AML-193 (cell line): ENCODE measurements at places on chromosomes 4 and X.

DNA sequence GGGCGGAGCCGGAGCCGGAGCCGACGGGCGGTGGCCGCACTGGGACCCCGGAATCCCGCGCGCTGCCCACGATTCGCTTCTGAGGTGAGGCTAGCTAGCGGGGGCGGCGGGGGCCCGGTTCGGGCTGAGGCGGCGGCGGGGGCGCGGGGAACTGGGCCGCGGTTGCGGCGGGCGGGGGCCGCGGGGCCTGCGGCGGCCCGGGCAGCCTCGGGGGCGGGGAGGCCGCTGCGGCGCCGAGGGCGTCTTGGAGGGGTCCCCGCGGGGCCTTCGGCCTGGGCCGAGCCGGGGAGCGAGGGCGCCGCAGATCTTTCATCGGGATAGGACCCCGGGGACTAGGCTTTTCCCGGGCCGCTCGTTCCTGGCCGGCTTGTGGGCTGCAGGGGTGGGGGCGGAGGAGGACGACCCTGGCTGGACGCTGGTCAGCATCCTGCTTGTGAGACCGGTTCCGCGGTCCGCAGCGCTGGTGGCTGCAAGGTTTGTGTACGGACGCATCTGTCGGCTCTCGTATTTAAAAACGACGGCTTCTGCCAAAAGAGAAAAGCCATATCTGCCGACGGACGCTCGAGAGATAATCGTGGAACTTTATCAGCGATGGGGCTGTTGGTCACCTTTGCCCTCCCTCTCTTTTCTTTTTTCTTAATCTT lies 419 bp downstream of the ADD1 start:
- no peak for DNase-seq

DNA sequence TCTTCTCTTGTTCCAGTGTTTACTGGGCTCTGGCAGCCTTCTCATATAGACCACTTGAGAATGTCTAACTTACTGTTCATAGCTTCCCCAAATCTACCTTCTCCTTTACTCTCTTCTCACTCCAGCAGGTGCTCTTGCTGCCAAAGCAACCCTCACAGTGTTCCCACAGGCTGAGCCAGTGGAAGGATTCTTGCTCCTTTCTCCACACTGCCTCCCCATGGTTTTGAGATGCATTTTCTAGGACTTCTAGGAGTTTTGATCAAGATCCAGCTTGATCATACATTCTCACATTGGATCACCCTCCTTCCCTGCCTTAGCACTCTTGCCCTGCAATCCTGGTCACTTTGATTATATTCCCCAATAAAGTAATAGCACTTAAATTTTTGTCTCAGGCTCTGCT lies 230.8 kb downstream of the TMEM47 start:
- DNase-seq = no peak

- no peak for DNase-seq
These were observed 5.9 kb upstream of the NR3C2 start for GRCh38 chr4:148448141-148448540.

GRCh38 chrX:111100191-111100590 lies 4.2 kb downstream of the PAK3 start:
- DNase-seq = peak; percentile 25
